Cardiac muscle cell (in vitro differentiated cells and primary cell): ENCODE measurements at places on chromosomes 2 and 18.

DNA sequence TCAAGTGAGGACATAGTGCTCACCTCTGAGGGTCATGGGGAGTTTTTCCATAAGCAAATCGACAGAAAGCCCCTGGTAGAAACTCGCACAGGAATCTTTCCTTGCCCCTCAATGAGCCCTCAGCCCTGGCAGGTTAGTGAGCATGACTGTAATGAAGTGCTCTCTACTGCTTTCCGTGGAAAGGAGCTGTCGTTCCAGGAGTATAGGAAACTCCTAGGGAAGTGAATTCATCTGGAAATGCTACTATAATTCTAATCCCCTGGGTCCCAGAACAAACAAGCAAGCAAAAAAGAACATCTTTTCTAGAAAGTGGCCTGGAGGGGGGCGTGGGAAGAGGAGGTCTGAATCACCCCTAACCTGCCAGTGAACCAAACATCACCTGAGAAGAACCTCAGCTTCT, 18.1 kb downstream of the BCL2L11 start:
- no peak for DNase-seq

DNA sequence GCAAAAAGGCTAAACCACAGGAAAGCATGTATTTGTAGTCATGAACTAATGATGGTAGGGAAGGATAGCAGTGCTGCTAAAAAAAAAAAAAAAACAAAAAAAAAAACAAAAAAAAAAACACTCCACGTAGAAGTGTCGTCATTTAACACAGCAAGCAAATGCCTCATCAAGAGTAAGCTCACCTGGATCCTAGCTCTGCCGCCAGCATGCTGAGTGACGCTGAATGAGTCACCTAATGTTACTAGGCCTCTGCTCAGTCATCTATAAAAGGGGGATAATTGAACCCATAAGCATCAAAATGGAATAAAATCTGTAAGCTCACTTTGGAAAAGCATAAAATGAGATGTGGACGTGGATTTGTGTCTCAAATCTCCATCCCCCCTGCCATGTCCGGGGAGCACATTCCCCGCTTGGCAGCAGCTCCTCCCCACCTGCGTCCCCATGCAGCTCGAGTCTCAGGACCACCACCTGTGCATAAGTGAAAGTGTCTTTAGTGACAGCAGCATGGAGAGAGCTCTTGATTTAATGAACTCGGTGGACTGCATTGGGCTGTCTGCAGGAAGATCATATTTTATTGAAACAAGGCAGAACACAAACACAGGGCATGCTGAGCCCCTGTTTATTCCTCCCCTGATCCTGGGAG, 427.5 kb downstream of the LRATD1 start:
- no peak for DNase-seq

DNA sequence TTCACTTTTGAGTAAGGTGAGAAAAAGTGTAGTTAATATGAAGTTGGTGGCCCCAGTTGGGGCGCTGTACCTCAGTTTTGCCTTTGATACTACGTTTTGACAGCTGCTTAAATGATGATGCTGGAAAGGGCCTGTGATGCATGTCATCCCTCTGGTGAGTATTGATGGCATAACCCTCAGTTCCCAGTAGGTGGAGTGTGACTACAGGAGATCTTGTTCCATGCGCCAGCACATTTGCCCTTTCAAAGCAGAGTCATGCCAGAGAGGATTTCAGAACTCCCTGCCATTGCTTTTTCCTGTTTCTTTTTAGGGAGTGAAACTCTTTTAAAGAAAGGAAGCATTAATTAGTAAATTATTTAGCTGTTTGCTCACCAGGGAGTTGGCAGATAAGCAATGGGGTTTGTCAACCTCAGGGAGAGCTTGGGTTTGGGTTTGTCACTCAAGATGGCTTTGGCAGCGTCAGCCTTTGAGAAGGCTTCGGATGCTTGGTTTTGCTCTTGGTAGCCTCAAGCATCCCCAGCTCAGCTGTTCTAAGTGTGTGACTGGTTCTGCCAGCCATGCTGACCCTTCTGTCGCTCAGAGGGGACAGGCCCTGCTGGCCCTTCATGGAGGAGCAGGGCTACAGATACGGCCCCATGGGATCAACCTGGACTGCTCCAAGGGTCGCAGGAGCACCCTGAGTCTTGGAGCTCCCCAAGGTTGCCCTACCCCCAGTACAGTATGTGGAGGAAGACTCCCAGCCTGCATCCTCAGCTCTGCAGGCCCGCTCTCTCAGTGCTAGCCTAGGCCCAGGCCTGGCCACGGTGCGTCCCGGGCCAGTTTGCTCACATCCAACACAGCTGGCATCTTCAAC, 29.1 kb downstream of the ARMC9 start:
- DNase-seq = peak; percentile 86

- no peak for DNase-seq
Measured at GRCh38 chr18:57404345-57404744, 30.8 kb upstream of the ONECUT2 start.

DNA sequence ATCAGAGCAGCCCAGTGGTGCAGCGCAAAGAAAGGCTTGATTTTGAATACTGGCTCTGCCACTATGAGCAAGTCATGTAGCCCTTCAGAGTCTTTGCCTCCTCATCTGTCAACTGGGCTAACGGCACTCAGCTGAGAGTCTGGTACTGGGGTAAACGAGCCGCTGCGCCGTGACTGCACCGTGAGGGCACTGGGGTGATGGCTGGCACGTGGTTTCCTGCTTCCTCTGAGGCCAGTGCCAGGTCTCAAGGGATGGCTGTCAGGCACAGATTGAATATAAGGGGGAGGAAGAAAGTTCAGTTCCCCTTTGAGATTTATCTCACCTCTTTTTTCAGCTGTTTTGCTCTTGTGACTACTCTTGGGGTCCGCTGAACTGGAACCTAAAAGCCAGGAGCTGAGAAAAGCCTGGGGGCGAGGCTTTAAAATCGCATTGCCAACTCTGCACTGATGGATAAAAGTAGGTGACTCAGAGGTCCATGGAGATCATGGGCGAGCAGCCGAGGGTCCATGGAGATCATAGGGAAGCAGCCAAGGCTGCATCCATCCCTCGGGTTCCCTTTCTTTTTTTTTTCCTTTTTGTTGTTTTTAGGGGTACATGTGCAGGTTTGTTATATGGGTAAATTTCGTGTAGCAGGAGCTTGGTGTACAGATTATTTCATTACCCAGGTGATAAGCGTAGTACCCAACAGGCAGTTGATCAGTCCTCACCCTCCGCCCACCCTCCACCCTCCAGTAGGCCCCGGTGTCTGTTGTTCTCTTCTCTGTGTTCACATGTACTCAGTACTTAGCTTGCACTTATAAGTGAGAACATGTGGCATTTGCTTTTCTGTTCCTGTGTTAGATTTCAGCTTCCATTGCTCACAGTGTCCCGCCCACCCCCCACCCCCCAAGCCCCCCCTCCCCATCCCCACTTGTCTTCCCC, 114.3 kb downstream of the SPP2 start:
- DNase-seq = no peak

DNA sequence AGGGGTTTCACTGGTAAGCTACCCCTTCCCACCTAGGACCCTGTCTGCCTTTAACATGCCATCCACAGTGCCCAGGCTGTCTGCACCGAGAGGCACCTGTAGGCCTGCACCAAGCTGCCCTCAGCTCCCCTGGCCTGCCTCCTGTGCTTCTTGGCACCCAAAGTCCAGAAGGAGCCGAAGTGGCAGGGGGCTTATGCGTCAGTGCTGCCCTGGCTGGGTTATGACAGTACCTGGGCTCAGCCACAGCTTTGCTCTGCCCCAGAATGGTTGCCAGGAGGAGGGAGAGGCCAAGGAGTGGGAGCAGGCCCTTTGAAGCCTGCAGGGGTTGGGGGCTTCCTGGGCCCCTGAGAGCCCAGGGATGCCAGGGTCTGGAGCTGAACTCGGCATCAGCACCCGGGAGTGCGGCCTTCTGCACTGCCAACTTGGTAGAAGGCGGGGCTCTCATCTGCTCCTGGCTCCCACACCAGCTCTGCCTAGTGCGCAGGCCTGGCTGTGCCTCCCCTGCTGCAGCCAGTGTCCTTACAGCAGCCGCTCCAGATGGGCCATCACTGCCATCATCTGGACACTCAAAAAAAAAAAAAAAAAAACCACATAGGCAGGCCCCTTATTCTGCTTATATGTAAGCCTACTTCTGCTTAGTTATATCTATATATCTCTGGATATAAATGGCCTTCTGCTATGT, 155.4 kb downstream of the THSD7B start:
- DNase-seq = no peak

DNA sequence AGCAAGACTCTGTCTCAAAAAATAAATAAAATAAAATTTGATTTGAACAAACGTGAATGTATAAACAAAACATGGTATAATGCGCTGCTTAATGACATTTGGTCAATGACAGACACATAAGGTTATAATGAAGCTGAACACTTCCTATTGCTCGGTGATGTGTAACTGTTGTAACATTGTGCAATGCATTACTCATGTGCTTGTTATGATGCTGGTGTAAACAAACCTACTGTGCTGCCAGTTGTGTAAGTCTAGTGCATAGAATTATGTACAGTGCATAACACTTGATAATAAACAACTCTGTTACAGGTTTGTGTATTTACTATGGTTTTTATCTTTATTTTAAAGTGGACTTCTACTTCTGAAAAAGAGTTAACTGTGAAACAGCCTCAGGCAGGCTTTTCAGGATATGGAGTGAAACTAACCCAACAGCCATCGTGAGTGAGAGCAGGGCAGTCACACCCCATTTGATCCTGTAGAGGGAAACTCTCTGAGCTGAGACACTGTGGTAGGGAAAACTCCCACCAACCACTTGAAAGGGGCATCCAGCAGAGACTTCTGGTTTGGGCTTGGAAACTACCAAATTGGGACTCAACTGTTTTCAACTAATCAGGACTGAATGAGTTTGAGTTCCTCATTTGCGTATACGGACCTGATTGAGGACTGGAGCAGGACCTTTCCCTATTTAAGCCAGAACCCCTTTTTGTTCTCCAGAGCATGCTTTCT, 8.7 kb upstream of the RPRD1A start:
- no peak for DNase-seq

GRCh38 chr2:75998451-75998850, 287.7 kb upstream of the GCFC2 start:
- DNase-seq = no peak

GRCh38 chr2:8327371-8328100, 354.3 kb upstream of the ID2 start:
- no peak for DNase-seq

GRCh38 chr2:123723706-123724105, 301.4 kb upstream of the CNTNAP5 start:
- DNase-seq = no peak

- DNase-seq = no peak
Measured at GRCh38 chr2:39640107-39640506, 25.6 kb upstream of the TMEM178A start.

GRCh38 chr2:225272173-225272572, 127.3 kb upstream of the NYAP2 start:
- DNase-seq = no peak

DNA sequence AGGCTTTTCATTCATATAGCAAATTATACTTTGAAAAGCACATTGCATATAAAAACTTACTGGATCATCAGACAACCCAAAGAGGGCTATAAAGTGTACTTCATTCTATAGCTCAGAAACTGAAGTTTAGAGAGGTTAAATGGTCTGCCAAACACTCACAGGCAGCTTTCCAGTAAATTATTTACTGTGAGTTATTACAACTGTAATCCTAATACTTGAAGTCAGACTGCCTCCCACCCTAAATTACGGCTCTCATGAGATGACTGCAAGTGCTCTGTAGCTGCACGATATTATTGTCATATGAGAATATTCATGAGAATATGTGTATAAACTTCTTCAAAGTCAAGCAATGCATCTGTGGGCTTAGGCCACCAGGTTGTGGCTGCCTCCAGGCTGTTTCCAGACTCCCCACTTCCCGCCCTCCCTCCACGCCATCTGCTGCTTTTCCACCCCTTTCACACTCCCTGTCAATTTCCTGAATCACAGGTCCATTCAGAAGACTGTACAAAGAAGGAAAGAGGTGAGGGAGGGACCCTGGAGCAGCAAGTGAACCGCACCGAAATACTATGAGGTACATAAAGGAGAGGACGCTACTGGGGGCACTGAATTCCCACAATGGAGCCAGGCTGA, 111.1 kb upstream of the SPOPL start:
- no peak for DNase-seq

DNA sequence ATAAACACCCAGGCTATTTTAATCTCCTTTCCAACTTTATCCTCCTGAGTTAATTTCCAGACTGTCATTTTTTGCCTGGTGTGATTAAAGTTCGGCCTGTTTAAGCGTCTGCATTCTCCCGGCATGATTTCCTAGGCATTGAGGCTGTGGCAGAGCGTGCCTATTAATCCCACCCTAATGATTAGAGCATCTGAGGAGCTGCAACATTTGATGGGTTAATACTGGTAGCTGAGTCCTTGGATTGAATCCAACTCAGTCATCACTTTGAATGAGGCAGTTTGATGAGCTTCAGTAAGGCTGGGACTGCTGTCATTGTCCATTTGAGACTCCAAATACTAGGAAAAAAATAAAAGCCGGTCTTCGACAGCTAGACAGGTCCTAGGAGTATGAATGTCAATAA, 882.5 kb downstream of the SLC4A3 start:
- no peak for DNase-seq

- DNase-seq = no peak
Measured at GRCh38 chr2:11032396-11032795, 120.7 kb downstream of the KCNF1 start.

- DNase-seq = no peak
Measured at GRCh38 chr2:46574457-46575355, 95.3 kb downstream of the TMEM247 start.

- DNase-seq = peak; percentile 91
Measured at GRCh38 chr2:40281021-40281940, 170.6 kb downstream of the SLC8A1 start.

- DNase-seq = no peak
Measured at GRCh38 chr2:195716466-195716865, 59.4 kb downstream of the SLC39A10 start.

DNA sequence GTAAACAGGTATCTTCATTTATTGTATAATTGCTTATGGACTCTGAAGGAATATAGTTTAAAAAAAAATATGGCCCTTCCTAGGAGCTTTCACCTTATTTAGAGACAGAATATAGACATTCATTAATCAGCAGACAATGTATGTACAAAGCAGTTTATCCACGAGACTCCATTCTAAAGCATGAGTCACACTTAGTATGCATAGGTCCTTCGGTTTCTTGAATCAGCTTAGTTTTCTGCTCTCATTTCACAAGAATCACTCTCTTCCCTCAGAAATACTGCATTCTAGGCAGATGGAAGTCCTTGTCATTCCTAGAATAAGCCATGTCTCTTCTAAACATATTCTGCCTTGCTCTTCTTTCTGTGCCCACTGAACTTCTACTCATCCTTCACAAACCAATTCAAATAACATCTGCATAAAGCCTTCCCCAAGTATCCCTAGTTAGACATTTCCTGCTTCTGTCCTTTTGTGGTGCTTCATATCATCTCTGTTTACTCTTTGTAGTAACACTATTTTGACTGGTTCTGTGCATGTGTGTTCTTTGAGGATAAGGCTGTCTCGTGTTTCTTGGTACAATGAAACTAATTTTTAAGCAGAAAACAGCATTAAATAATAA, 84.5 kb downstream of the PTRHD1 start:
- DNase-seq = no peak

DNA sequence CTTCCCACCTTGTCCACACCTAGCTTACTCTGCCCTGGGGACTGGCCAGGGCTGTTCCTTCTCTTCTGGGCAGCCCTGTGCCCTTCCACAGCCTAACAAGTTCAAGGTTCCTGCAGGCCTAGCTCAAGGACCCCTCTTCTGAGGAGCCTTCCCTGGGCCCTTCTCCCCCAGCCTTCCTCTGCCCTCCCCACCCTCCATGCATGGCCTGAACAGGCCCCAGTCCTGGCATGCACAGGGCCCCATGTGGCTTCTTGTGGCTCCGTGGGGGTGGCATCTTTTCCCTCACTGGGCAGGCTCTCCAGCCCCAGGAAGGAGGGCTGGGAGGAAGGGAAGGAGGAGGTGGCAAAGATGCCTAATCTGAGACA, 162.9 kb downstream of the CELF4 start:
- DNase-seq = no peak

GRCh38 chr18:10157706-10158105, 243.9 kb downstream of the VAPA start:
- no peak for DNase-seq
